NCI-H146 (cell line): ENCODE measurements at places on chromosomes 7 and 10.

DNA sequence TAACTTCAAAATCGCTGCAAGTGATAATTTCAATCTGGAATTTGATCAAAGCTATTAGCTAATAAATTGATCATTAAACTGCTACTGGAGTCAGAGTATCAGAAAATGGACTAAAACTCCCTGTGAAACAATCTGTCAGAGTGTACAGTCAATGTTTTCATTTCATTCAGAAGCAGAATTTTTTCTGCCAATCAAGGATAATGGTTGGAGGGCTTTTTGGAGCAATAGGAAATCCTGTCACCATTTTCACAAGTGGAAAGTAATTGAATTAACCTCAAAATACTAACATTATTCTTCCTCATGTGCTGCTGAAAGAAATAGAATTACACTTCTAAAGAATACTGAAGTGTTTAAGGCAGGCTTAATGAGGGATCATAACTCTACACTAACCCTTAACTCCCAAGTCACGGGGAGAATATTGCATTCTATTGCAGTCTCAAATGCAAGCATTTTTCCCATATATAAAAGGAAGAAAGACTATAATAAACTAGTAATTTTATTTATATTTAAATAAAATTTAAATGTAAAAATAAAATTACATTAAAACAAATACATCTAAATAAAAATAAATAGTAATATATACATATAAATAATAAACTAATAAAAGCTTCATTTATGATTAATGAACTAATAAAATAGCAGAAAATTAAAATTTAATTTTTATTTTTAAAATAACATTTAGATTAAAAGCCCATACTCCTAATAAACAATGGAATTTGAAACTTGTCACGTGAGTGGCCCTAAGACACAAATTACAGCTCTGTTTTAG, 67.1 kb downstream of the SEMA3E start:
- no peak for DNase-seq

- peak; percentile 39 for DNase-seq
Measured at GRCh38 chr10:11725912-11726311, 16.3 kb upstream of the ECHDC3 start.

DNA sequence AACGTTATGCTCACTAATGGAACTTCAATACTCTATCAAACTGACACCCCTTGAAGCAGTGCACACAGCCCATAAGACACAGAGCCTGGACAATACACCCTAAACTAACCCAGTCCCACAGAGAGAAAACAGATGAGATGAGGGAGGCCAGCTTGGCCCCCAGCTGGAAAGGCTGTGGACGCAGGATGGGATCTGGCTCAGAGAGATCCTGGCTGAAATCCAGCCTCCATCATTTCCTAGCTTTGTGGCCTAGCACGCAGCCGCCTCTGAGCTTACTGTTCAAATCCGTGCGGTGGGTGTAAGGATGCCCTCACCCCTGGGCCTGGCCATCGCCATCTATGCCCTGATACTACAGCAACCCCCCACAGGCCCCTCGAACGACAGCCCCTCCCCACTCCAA, 32.7 kb downstream of the SNX8 start:
- no peak for DNase-seq

- DNase-seq: no peak
Measured at GRCh38 chr7:149882248-149883047, 8.7 kb downstream of the ATP6V0E2 start.

- no peak for DNase-seq
Measured at GRCh38 chr10:73597346-73597745, 6.2 kb upstream of the USP54 start.

DNA sequence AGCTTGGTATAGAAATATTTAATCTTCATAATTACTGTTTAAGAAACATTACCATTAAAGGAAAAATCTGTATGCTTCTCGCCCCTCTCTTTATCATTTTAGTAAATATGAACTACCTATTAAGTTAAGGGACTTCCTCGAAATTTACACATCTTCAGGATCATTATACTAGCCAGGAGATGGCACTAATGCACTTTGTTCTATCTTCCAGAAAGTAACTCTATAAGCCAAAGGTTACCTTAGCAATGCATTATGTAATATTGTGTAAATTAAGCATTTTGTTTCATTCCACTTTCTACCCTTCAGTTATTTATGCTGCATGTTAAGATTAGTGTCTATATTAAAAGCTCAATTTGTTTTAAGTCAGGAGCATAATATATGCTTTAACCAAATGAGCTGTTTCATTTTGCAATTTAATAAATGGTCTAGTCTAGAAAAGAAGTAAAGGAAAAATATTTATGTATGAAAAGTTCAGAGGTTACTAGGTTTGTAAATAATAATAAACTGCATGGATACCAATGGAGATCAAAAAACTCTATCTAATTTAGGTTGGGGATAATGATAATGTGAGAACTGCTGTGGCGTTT, 128.5 kb downstream of the ANKRD7 start:
- peak; percentile 23 for DNase-seq

DNA sequence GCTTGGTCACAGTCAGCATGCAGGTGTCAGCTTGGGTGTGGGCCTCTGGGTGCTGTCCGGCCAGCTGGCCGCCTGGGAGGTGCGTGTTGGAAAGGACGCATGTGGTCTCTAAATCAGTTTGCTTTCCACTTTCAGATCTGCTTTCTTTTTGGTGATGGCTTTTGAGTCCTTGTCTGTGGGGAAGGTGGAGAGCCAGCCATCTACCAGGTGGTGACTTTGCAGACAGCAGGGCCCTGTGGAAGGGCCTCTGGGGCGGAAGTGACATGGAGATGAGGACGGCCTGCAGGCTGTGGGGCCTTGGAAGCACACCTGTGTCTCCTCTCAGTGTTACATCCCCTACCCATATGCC, 59.4 kb downstream of the WDR37 start:
- DNase-seq: peak; percentile 71

GRCh38 chr10:132521466-132522102, 16.0 kb upstream of the INPP5A start:
- no peak for DNase-seq

GRCh38 chr7:90337106-90337505, 9.4 kb upstream of the GTPBP10 start:
- DNase-seq: no peak

GRCh38 chr10:132692311-132692710, 93.6 kb downstream of the NKX6-2 start:
- DNase-seq: no peak

- DNase-seq: no peak
Measured at GRCh38 chr7:14400271-14400670, 410.8 kb upstream of the ETV1 start.

DNA sequence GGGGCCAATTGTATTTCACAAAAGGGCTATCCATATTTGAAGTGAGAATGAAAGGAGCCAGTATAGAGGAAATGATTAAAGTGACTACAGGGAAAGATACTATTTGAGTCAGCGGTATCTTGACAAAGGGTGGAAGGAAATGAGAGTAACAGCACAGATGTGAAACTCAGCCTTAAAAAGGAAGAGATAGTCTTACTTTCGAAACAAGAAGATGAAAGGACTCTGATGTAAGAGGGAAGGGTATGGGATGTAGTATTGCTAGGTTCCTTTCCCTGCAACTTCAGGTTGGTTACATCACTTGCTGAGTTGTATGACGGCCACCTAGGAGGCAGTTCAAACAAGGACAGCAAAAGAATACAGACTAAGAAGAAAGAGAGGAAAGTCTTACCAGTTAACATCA, 13.7 kb downstream of the CISD1 start:
- no peak for DNase-seq

DNA sequence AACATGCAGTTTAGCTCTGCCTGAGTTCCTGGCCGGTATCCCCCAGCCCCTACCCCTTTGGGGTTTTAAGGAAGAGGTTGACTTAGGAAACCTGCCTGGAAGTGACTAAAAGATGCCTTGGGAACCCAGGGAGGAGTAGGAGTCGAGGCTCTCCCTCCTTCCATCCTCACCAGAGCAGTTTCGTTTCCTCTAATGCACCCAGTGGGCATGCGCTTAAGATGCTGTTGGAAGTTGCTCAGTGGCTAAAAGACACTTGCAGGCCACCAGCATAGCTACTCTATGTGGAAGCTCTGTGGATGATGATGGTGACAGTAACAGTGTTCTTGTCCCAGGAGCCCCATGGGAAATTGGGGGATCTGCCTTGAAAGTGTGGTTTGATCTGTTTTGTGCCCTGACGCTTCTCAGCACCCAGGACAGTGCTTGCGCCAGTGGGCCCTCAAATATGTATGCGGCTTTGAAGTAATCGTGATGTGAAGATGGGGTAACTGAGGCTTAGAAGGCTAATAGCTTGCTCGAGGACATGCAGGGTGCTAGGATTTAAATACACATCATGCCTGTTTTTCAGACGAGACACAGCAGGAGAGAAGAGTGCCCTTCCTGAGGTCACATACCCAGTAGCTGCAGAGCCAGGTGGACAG, 32.0 kb downstream of the TBATA start:
- DNase-seq: no peak

DNA sequence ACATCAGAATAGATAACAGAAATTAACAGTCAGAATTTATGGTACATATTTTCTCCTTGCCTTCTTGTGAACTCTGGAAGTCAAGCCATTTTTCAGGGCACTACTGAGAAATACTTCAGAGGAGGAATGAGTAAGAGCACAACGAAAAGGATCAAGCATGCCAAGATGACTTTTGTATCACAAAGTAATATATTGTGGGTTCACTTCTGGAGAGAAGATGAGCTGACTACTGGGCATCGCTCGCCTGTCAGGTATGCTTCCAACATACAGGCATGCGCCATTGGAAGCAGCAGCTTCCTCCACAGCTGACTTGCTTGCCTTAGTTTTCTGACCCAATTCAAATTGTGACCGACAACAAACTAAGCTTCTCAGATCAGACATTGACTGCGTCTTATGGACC, 137.3 kb downstream of the VTI1A start:
- DNase-seq: no peak

GRCh38 chr10:74437822-74438221, 286.8 kb downstream of the ADK start:
- no peak for DNase-seq

DNA sequence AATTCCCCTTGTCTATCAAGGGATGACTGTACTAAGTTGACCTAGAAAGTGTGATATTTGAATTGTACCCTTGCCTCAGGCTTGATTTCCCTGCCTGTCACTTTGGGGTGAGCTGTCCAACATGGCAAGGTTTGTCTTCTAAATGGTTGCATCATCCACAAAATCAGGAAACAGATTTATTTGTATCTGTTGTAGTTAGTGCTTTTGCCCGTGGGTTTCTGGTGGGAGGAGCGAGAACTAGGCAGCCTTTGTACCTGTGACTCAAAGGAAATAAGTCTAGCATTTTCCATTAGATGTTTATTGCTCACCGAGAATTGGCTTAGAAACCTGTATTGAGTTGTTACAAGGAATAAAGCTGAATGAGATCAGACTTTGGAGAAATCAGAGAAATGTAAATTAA, 650.8 kb downstream of the LRMDA start:
- no peak for DNase-seq

- DNase-seq: no peak
Measured at GRCh38 chr7:5226921-5227785, 37.1 kb downstream of the WIPI2 start.

GRCh38 chr10:24318517-24318916, 109.6 kb downstream of the KIAA1217 start:
- no peak for DNase-seq

DNA sequence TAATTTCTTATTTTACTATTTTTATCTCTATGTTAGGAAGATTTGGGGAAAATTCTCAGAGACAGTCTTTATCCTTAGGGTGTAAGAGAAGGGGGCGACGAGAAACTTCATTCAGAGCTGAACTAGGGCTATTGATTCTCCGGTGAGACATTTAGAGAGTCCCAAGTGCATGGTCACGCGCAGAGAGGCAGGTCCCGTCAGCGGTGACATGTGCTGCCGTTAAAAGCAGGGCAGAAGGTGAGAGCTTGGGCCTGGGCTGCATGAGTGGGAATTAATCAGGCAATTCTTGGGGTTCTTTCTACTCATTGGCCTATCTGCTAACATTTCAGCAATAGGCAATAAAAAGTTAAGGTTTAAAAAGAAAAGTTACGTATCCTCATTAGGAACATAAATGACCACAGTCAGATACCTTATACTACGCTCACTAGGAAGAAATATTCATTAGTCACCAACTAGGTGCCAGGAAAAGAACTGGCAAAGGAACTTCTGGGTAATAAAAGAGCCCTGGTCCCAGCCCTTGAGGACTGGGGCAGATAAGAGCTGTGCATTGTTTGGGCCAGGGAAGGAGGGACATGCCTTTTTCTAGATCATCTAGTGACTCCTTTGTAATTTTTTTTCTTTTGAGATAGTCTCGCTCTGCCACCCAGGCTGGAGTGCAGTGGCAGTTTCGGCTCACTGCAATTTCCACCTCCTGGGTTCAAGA, 21.2 kb downstream of the PRKCQ start:
- no peak for DNase-seq

GRCh38 chr7:112423987-112424386, 26.3 kb upstream of the IFRD1 start:
- no peak for DNase-seq

GRCh38 chr10:93628858-93629257, 16.5 kb downstream of the PDE6C start:
- DNase-seq: no peak

- peak; percentile 54 for DNase-seq
Measured at GRCh38 chr7:134022286-134022911, 104.7 kb upstream of the LRGUK start.

DNA sequence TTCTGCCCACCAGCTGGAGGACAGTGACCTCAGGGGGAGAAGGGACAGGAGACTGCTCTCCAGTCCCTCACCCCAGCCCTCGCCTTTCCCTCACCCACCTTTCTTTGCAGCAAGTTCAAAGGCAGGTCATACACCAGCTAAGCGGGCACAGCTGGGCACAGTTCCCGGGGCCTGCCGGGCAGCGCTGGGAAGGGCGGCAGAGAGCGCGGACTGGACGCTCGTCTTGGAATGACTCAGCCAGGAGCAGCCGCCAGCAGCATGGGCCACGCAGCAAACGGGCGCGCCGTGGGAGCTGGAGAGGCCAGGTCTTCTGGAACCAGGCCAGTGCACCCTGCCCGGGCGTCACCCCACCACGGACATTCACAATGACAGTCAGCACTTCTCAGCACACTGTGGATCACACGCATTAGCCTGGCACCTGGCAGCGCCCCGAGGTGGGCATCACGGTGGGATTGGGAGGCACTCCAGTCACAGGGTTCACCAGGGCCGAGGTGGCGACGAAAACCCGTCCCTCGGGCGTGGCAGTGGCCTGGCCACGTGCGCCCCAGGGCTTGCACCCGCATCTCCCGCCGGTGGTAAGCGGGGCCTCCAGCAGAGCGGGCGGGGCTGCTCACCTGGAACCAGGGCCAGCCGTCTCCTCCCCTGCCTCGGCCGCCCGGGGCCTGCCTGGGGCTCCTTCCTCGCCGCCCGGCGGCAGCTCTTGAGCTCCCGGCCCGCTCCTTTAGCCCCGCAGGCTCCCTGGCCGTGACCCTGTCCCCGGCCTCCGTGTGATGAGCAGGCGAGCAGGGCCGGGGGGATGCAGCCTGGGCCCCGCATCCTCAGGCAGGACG, 29.0 kb upstream of the WDFY4 start:
- peak; percentile 70 for DNase-seq

DNA sequence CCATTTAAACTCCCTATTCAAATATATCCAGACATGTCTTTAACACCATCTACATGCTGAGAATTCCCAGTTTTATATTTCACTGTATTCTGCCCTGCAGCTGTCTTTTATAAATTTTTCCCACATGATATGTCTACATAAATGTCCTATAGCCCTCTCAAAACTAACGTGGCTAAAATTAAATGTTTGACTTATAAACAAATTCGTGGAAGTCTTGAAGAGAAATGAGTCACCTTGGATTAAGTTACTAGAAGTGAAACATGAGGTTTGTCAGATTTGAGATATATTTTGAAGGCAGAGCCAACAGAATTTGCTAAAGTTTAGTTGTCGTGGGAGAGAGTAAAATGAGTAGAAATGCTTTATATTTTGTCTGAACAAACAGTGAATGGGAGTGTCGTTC, 386.9 kb upstream of the CNTNAP2 start:
- no peak for DNase-seq
